ENCODE measurements at places on chromosomes 1 and 21.

GRCh38 chr1:67053535-67053784 lies 488 bp downstream of the SLC35D1 start:
- no peak for DNase-seq

DNA sequence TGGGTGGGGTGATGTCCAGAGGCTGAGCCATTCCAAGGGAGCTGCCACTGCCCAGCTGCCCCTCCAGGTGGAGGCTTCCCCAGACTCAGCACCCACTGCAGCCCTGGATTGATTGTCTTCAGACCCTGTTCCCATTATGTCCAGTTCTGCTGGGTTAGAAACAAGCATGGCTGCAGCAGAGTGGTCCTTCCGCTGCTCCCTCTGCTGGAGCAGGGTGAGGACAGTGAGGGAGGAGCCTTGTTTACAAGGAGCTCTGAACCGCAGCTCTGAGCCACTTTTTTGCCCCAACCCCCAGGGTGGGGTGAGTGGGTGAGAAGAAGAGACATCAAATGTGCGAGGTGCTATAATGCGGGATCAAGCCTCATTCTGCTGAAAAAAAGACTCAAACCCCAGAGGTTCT lies 2.3 kb downstream of the TNNT2 start:
- no peak for DNase-seq

GRCh38 chr1:192927496-192927895 lies 118.7 kb downstream of the RGS2 start:
- no peak for DNase-seq

DNA sequence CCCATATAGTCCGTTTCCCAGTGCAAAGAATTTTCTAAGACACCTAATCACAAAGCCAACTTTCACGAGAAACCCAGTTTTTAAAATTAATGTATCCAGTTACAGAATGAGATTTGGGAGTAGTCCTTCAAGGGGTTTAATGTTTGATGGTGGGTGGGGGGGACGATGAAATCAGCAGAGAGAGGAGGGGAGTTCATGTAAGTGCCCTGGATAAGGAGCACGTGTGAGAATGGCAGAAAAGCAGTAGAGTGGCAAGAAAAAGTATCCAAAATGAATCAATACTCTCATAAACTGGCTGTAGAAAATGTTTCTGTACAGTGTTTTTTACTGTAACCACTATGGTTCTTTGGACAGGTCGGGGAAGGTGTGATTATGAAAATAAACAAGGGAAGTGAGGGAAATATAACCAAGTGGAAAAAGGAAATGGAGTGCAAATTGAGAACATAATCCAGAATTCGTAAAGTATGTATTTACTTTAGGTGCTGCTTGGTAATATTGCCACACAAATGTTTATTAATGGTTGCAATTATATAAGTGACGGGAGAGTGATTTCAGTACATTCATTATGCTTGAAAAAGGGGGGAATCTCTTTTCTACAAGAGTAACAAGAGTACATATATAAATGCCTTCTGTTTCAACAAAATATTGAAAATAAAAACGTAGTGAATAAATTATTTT lies 118.7 kb upstream of the RRP15 start:
- no peak for DNase-seq

GRCh38 chr1:81477710-81478109 lies 323.0 kb upstream of the ADGRL2 start:
- DNase-seq: no peak

DNA sequence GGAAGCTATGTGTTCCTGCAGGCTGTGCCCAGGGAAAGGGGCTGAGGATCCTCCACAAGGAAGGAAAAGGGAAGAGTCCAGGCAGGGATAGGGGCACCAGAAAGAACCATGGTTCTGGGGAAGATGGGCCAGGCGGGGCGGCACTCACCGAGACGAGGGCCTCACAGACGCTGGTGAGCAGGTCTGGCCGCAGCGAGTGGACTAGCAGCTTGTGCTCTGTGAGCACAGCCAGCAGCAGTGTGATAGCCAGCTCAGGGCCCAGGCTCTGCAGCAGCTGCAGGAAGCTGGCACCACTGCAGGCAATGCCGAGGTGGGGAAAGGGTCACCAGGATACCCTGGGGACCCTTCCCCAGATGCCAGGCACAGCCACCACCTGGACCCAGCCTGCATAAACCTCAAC lies 5.8 kb downstream of the DENND4B start:
- no peak for DNase-seq

GRCh38 chr1:87362834-87363426 lies 34.2 kb downstream of the LMO4 start:
- DNase-seq: no peak

- no peak for DNase-seq
These were observed 54.5 kb upstream of the PPM1J start for GRCh38 chr1:112769611-112770010.

- no peak for DNase-seq
These were observed 79.4 kb upstream of the RUNX1 start for GRCh38 chr21:35128536-35128935.

- DNase-seq: peak; percentile 27
These were observed 32.5 kb downstream of the XKR8 start for GRCh38 chr1:27992276-27992675.

GRCh38 chr21:37452227-37452626 lies 85.7 kb downstream of the DYRK1A start:
- no peak for DNase-seq

DNA sequence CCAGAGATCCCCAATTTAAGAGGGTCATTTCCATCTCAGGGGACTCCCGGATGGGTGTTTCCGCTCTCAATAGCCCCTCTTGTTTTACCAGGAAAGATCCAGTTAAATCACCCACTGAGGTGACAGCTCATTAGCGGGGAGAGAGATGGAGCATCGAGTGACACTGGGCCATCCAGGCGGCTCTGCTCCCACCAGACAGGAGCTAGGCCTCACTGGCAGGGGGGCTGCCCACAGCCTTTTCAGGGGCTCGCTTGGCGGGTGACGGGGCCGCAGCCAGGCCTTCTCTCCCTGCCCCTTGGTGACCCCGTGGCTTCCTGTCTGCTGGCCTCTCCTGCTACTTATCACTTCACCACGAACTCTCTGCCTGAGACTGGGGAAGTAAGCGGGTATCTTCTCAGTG lies 26.7 kb upstream of the SPSB1 start:
- DNase-seq: no peak

DNA sequence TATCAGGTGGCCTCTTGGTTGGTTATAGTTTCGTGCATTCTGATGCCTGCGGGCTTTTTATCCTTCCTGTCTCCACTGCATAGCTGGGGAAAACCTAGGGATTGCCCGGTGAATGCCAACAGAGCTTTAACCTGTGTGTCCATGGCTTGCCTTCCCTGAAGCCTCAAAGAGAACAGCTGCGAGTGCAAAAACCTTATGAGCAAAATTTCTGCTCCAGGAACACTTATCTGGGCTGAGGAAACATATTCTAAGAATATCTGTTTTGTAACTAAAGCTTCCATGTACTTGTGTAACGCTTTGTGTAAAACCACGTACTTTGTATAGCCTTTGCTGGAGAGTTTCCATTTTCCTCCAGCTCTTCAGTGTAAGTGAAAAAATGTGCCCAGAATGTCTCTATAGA lies 7.2 kb downstream of the CNST start:
- no peak for DNase-seq

- DNase-seq: no peak
These were observed 1052.8 kb downstream of the BRINP3 start for GRCh38 chr1:189424746-189425331.

DNA sequence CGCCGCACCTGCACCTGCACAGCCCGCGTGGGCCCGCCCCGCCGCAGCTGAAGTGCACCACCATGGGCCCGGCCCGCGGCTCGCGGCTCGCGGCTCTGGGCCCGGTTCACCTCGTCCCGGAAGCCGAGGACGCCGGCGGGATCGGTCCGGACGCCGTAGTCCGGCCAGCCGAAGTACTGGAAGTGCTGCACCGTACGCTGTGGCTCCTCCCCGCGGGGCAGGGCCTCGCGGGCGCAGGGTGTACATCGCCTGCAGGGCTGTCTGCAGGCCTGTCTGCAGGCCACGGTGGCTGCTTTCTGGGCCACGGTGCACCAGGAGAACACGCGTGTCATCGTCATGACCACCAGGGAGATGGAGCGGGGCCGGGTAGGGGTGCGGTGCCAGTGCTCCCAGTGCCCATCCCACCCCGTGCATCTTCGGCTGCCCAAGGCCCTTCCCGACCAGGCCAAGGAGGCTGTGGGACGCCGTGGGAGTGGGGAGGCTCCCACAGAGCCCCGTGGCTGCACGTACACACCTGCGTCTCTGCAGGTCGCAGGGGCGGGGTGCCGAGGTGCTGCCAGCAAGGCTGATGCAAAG lies 6.7 kb downstream of the RNF223 start:
- no peak for DNase-seq

DNA sequence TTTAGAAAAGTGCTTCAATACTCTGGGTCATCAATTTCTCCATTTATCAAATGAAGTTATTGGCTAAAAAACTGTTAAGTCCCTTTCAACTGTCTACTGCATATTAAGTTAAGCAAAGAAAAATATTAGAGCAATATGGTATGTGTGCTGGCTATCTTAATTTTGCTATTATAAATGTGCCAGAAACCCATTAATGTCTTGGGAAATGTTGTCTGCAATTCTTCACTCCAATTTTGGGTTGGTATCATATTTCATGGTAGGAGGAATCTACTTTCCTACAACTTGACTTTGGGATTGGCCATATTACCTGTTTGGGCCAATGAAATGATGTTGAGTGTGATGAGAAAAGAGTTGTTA lies 1063.9 kb downstream of the PLA2G4A start:
- no peak for DNase-seq

DNA sequence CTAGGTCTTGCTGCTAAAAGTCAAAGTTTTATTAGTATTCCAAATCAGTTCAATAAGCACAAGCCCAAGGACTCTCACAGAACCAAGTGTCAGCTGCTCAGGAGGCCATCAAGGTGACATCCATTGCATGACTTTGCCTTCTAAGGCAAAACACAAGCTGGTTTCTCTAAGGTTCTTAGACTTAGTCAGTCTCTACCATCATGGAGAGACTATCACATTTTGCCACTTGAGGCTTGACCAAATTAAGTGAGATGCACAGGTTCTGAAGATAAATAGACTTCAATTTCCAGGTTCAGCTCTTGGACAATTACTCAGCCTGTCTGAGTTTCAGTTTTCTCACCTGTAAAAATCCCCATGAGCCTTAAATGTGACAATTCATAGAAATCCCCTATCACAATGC lies 29.0 kb downstream of the TRIT1 start:
- DNase-seq: no peak

DNA sequence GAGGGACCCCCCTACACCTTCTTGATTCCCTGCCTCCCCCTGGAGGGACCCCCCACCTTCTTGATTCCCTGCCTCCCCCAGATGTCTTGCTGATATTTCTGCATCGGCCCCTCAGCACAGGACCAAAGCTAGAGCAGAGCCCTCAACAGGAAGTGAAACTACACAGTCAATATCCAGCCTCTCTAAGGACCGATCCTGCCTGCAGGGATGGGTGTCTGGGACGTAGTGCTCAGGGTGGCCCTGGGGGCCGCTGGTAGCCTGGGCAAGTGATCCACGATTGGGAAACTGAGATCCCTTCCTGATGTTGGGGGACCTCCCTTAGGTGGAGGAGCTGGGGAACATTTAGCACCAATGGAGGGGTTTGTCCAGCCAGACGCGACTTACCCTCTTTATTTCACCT lies 3.9 kb upstream of the LEFTY2 start:
- no peak for DNase-seq

DNA sequence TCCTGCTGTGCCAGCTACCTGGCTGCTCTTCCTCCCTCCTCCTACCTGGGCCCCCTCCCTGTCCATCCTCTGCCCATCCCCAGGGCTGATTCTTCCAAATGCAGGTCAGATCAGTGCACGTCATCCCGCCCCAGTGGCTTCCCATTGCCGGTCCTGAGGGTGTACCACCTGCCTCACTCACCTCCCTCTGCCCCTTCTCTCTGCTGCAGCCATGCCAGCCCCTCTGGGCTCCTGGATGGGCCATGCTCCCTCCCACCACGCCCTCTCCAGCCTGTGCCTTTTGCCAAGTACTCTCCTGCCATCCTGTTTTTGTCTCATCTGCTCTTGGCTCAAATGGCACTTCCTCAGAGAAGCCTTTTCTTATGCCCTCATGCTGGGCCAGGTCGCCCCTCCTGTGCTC lies 95.8 kb downstream of the ARHGEF10L start:
- no peak for DNase-seq

GRCh38 chr1:25432749-25433388 lies 2.2 kb downstream of the MACO1 start:
- no peak for DNase-seq

GRCh38 chr1:111570781-111571181 lies 48.8 kb upstream of the RAP1A start:
- peak; percentile 6 for DNase-seq

- no peak for DNase-seq
These were observed 51.1 kb upstream of the CFHR3 start for GRCh38 chr1:196723325-196724185.

DNA sequence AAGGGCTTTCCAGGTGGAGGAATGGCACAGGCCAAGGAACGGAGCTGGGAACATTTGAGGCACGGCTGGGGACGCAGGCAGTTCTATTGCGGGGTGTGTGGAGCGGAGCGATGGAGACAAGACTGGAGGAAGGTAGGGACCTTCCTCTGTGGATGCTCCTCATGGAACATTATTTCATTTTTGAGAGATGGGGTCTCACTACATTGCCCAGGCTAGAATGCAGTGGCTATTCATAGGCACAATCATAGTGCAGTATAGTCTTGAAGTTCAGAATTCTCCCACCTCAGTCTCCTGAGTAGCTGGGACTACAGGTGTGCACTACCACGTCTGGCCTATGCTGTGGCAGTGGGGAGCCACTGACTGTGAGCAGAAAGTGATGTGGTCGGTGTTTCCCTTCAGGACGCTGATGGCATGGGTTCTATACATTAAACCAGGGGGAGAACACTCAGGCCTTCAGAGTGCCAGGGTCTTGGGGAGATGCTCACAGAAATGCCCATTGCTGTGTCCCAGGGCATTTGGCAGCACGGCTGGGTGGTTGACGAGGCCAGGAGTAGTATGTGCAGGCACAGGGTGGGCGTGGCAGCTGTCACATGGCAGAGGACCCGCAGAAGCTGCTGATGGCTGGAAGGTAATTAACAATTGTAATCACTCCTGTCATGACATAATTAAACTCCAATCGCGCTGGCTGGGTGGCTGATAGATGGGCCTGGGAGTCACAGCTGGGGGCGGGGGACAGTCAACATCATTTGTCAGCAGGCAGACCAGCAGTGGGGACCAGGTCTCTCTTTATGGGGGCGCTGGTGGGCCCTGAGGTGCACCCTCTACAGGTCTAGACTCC lies 40.8 kb upstream of the ACOT11 start:
- no peak for DNase-seq

DNA sequence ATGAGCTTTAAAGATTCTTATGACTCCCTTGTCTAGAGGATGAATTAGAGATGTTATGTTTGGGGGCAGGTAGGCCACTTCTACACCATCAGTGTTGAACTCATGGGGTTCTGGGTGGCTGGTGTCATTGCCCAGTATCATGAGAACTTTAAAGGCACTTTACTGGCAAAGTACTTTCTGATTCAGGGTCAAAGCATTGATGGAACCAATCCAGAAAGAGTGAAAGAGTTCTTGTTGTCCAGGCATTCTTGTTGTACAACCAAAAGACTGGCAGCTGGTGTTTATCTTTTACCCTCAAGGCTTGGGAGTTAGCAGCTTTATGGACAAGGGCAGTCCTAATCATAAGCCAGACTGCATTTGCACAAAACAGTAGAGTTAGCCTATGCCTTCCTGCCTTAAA lies 673.0 kb downstream of the USP25 start:
- no peak for DNase-seq

- no peak for DNase-seq
These were observed 57.3 kb downstream of the JAK1 start for GRCh38 chr1:64909031-64909430.
